ENCODE measurements at places on chromosomes 1 and 21.

- no peak for DNase-seq
These were observed 17.0 kb upstream of the SLC5A9 start for GRCh38 chr1:48205522-48205921.

DNA sequence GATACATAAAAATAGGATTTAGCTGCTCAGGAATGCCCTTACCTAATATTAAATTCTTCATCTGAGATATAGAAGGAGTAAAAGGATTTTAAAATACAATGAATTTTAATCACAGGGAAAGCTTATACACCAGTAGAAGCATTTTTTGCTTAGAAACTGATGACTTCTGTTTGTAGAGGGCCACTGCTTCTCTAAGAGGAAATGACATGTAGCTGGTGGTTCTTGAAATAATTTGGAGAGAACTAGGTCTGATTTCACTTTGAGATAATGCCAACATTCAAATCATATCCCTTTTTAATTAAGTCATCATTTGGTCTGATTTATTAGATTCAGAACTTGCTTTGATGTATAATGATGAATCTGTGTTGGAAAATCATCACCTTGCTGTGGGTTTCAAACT is 166.6 kb upstream of the SGIP1 start:
- DNase-seq: no peak

DNA sequence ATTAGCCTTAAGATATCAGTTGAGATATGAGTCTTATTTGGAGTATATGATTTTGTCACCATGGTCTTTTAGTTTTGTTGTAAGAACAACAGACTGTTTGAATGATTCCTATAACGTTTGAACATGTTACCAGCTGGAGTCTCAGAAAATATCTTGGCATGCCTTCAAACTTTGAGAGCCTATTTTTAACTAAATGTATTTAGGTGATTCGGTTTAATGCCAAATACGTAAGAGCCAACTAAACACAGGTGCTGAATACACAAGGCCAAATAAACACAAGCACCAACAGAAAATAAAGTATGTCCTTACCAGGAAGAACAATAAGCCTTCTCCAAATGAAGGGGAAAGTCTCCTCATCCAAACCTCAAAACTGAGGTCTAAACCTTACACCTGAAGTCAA is 48.6 kb downstream of the PRKACB start:
- DNase-seq: no peak

GRCh38 chr1:246270236-246270635 is 236.8 kb downstream of the SMYD3 start:
- no peak for DNase-seq

- DNase-seq: no peak
These were observed 15.6 kb downstream of the TMPRSS15 start for GRCh38 chr21:18387994-18388393.

DNA sequence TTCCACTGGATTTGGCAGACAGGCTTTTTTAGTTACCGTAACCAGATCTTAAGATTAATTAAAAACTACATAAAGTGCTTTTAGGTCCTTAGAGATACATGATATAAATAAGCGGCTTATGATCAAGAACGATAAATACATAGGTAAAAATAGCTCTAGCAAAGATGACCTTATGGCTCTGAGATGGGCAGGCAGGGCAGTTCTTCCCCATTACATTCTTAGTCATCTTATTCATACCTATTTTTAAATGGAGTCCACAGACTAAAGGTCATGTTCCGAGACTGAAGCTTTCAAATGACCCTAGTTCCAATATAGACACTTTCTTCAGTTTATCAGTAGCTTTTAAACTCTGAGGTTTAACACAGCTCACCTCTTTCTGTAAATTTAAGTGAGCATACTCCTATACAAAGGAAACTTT is 4.3 kb downstream of the MCL1 start:
- no peak for DNase-seq

DNA sequence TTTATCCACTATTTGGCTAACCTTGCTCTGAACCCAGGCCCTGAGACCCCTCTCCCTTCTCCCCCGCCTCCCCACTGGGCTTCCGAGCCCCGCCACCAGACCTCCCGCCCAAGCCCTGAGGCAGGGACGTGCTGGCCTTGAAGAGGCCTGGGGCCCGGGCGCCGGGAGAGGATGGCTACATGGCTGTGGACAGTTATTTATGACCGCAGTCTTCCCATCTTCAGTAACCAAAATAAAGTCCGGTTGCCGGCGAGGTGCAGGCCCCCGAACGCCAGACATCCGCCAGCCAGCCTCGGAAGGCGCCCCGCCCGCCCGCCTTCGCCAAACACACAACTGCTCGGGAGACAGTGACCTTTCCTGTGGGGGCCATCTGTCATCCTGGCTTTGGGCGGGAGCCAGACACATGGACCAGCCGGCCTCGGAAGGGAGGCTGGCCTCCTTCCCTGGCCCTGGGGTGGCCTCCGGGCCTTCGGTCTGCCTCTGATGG is 69.0 kb downstream of the DHRS3 start:
- DNase-seq: no peak

DNA sequence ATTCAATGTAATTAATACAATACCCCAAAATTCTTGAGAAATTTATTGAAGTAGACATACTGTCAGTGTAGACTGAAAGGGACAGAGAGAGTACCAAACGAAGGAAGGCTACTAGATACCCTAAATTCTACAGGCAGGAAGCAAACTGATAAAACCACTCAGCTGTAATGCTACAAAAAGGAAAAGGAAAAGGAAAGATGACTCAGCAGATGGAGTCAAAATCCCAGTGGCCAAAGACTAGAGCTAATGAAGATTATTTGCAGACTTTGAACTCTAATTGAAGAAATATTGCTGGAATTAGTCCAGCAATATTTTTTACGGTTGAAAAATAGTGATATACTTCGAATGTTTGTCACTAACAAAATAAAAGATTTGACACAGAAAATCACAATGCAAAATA is 671.9 kb downstream of the BRINP3 start:
- no peak for DNase-seq

GRCh38 chr1:201894343-201895119 is 5.8 kb downstream of the SHISA4 start:
- DNase-seq: no peak

- DNase-seq: no peak
These were observed 82.0 kb upstream of the HIVEP3 start for GRCh38 chr1:42000766-42001165.

GRCh38 chr1:107459204-107459904 is 318.5 kb downstream of the NTNG1 start:
- DNase-seq: no peak

GRCh38 chr1:77859248-77859647 is 29.2 kb upstream of the NEXN start:
- DNase-seq: no peak

Measured in NCI-H2171 (cell line).